ENCODE measurements at places on chromosomes 16 and 17.

GRCh38 chr17:48021934-48022333 is 15.7 kb downstream of the COPZ2 start:
- DNase-seq, result no peak

DNA sequence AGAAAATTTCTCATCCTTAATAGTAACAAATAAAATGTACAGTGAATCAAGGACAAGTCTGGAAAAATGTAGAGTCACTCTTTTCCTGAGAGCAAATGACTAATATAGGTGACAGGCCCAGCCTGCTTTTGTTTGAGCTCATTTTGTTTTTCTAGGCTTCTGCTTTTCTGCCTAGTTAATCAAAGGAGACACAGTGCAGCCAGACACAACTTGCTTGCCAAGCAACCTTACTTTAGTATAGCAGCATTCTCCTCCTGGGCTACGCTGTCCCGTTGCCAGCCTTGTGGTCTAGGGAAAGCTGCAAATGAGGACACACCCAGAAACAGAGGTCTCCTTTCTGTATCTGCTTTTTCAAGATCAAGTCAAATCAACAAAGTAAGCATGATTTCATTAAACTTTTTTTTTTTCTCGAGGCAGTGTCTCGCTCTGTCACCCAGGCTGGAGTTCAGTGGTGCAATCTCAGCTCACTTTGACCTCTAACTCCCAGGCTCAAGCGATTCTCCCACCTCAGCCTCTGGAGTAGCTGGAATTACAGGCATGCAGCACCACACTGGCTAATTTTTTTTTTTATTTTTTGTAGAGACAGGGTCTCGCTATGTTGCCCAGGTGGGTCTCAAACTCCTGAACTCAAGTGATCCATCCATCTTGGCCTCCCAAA is 17.2 kb downstream of the GINS3 start:
- peak; percentile 42 for DNase-seq

DNA sequence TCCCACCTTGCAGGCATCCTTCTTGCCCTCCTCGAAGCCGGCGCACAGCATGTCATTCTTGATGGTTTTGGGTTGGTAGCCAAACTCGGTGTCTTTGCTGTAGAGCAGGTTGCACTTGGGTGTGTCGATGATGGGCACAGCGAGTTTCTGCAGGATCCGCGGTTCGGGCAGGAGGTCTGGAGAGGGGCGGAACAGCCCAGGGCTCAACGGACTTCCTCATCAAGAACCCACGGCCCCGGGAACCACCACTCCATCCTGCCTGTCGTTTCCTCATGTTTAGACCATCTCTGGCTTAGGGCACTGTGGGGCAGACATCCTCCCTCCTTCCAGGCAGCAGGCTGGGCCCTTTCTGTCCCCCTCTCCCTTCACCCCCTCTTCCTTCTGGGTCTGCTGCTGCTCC is 6.5 kb downstream of the PRSS27 start:
- no peak for DNase-seq

DNA sequence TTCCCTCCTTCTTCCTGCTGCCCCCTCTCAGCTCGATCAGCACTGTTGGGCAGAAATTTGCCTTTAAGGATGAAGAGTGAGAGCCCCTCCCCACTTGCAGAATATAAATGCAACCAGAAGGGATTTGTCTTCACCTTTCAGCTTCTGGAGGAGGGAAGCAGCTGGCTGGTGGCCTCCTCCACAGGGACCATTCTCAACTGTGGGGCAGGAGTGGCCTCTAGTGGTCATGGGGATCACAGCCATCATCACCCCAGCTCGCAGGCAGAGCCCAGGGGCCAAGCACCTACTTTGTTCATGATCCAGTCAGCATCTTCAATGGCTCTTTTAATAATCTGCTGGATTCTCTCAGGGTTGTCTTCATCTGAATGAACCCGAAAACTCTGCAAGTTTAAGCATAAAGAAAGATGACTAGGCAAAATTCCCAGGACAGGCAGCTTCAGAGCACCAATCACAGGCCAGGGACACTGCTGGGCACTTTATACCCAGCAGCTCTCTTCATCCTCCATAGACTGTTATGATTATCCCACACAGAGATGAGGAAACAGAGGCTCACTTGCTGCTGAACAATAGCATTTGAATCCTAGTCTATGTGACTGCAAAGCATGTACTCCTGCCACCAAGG is 13.1 kb downstream of the LYRM9 start:
- peak; percentile 78 for DNase-seq

- no peak for DNase-seq
Observed at GRCh38 chr17:45137561-45138305, 2.2 kb downstream of the ACBD4 start.

GRCh38 chr17:82930924-82931698 is 91.3 kb upstream of the ZNF750 start:
- DNase-seq, result no peak

- peak; percentile 28 for DNase-seq
Observed at GRCh38 chr16:12341423-12341822, 364.9 kb downstream of the SNX29 start.

GRCh38 chr16:66026211-66026610 is 340.3 kb upstream of the CDH5 start:
- DNase-seq, result peak; percentile 59

DNA sequence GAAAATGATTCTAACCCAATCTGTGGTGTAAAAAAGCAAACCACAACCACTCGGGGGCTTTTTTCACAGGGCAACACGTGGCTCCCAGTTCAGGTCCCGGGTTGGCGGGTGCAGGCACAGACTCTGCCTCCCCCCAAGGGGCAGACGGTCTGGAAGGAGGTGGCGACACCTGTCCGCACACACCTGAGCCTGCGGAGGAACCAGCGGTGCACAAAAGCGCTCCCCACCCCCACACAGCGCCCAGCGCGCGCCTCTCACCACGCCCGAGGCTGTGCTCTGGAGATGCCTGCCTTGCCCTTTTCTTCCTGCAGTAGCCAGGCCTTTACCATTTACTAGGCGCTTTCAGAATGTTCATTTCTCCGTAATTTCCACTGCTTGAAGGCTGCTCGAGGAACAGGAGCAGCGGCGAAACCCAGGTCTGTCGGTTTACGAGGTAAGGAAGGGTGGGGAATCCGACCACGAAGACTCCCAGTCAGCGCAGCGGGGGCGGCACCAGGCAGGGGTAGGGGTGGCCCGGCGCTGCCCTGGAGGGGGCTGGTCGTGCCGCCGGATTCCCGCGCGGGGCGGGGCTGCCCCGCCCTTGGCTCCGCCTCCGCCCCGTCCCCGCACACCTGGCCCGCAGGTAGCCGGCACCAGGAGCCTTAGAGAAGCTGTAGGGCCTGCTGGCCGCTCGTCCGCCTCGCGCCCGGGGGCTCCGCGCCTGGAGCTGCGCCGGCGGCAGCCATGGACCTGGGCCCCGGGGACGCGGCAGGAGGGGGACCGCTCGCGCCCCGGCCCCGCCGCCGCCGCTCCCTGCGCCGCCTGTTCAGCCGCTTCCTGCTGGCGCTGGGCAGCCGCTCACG is at the start of gene USP43:
Gene USP43, plus strand, starts transcription at position 608 of the 842 bp plus-strand sequence. Its CDS starts 116 bp downstream, at position 724.
- peak; percentile 41 for DNase-seq

GRCh38 chr16:69240331-69240730 is 53.4 kb downstream of the SNTB2 start:
- peak; percentile 29 for DNase-seq

- no peak for DNase-seq
Observed at GRCh38 chr17:7114875-7115614, 423 bp upstream of the ASGR2 start.

GRCh38 chr16:88430524-88431446 is 22.3 kb upstream of the ZFPM1 start:
- DNase-seq, result peak; percentile 43

DNA sequence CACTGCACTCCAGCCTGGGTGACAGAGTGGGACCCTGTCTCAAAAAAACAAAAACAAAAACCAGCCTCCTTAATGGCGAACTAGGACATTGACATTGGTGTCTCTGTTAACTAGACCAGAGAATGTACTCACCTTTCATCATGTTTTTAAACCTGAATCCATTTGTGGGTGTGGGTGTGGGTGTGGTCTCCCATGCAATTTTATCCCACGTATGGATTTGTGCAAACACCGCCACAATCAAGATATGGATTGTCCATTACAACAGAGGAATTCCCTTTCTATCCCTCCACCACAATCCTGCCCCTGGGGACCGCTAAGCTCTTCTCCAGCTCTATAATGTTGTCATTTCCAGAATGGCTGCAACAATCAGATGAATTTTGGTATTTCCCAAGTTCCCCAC is 49.9 kb downstream of the DNAH17 start:
- DNase-seq, result no peak

DNA sequence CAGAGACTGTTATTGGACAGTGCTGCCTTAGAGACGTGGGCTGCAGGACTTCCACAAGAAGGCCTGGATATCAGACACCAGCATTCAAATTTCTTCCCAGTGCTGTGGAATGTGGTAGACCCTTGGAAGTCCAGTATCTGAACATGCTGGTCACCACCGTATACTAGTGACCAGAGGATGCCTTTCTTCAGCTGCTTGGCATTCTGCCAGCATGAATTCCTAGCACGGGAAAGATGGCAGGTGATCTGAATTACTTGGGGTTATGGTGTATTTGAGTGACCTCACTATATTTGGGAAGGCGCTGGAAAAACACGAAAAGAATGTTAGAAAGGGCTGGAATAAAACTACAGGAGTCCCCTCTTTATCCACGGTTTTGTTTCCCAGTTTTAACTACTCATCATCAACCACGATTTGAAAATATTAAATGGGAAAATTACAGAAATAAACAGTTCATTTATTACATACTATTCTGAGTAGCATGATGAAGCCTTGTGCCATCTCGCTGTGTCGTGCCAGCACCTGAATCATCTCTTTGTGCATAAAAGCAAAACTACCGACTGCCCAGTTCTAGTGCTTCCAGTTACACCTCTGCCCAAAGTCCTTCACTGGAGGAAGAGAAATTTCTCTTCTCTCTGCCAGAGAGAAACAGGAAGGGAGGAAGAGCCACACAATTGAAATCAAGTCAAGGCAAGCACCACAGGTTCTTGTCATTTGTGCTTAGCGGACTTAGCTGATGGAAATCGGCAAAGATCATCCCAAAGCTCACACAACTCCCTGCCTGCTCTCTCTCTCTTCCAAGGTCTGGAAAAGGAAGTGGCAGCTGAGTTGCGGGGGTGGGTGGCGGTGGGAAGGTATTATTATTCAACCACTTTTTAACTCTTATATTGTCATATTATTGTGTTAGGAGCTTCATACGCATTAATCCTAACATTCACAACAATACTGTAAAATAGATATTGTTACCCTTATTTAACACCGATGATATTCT is 1.4 kb upstream of the CHST4 start:
- DNase-seq, result no peak

DNA sequence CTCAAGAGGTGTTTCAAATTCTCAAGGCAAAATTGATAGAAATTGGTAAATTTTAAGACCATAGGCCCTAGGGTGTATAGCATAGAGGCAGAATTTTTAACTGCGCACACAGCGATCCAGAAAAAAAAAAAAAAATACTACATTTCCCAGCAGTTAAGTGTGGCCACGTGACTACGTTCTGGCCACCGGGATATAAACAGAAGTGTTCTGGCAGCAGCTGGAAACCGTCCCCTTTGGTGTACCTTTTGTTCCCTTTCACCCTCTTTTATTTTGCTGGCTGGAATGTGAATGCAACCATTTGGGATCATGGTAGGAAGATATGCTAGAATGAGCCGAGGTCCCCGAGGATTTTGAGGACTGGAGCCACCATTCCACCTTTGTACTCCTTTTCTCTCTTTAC is 52.7 kb upstream of the AKAP1 start:
- peak; percentile 12 for DNase-seq

DNA sequence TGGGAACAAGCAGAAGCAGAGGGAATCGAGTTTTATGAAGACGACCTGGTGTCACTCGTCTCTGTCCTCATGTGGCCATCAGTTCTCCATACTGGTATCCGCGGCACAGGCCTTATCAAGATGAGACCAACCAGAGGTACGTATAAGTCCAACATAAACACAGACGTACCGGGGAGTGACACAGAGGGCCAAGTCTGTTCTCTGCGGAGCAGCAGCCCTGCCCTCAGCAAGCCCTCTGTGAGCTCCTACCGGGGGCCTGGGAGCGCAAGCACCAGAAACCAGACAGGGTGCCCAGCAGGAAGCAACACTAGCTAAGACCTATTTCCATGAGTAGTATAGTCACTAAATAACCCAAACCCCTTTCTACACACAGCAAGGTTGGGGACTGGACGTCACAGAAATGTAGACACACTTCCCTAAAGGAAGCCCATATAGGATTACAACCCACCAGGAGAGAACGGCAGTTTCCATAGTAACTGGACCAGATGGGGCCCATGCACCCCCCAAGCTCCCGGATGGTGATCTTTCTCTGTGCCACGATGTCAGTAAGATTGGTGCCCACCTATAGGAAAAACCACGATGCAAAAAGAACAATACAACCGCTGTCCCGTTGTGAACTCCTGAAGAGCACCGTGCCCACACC is 911 bp downstream of the ARL16 start:
- DNase-seq, result peak; percentile 41

Data from choroid plexus epithelial cell (primary cell).